ENCODE measurements at places on chromosomes 6 and 20. TPM values are rescaled to one million over a fixed set of nuclear protein-coding genes. Genes with fewer than 3 reads are reported as not detected.

PACSIN1 gene
- not detected for total RNA-seq

SLC22A16 gene
- total RNA-seq: not detected

SCRT2 gene
- not detected for total RNA-seq

EPB41L1 gene
- 24.5 TPM for total RNA-seq

CST1 gene
- total RNA-seq: not detected

MYB gene
- total RNA-seq: 0.10 TPM

CALHM5 gene
- 7.8 TPM for total RNA-seq

SEC23B gene
- total RNA-seq: 37.1 TPM

APOM gene
- 0.65 TPM for total RNA-seq

LIME1 gene
- 2.9 TPM for total RNA-seq

ARFGAP1 gene
- 68.6 TPM for total RNA-seq

TRIM40 gene
- not detected for total RNA-seq

HCK gene
- total RNA-seq: 0.33 TPM

BMP7 gene
- not detected for total RNA-seq

GPLD1 gene
- 0.19 TPM for total RNA-seq
